Non-pigmented ciliary epithelial cell (primary cell): ENCODE measurements at places on chromosomes 11 and 22.

- DNase-seq: no peak
Measured at GRCh38 chr11:76627606-76628005, 42.9 kb downstream of the LRRC32 start.

- peak; percentile 78 for DNase-seq
Measured at GRCh38 chr11:10659339-10660216, 34.0 kb downstream of the IRAG1 start.

DNA sequence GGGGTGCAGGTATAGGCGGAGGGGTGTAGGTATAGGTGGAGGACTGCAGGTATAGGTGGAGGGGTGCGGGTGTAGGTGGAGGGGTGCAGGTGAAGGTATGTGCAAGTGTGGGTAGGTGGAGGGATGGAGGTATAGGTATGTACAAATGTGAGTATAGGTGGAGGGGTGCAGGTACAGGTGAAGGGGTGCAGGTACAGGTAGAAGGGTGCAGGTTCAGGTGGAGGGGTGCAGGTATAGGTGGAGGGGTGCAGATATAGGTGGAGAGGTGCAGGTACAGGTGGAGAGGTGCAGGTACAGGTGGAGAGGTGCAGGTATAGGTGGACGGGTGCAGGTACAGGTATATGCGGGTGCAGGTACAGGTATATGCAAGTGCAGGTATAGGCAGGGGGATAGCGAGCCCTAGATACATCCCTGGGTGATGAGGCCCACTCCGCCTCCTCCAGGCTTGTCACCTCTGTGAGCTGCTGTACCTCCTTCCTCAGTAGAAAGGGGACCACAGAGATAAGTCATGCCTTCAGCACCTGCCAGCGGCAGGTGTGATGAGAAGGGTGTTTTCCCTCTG, 17.2 kb downstream of the LINC01488 start:
- no peak for DNase-seq

DNA sequence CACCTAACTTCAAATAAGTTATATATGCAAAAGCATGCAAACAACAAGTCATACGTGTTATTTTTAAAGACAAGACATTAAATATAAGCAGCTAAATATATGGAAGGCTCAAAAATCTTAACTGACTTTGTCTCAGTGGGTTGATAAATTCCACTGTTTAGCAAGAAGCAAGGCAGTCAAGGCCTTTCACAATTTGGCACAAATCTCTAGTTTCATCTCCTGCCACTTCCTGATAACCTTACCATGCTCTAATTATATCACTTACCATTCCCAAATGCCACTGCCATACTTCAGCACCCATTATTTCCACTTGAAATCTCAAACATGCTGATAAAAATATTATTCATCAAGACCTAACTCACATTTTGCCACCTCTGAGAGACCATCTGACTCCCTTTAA, 24.8 kb downstream of the DCUN1D5 start:
- no peak for DNase-seq

GRCh38 chr11:112321501-112322172, 61.0 kb upstream of the PLET1 start:
- peak; percentile 48 for DNase-seq

- no peak for DNase-seq
Measured at GRCh38 chr11:2990617-2991451, 1.3 kb downstream of the NAP1L4 start.

GRCh38 chr11:134033696-134034491, 35.0 kb upstream of the JAM3 start:
- DNase-seq: peak; percentile 55

GRCh38 chr11:13143486-13144297, 133.9 kb upstream of the BMAL1 start:
- DNase-seq: no peak

DNA sequence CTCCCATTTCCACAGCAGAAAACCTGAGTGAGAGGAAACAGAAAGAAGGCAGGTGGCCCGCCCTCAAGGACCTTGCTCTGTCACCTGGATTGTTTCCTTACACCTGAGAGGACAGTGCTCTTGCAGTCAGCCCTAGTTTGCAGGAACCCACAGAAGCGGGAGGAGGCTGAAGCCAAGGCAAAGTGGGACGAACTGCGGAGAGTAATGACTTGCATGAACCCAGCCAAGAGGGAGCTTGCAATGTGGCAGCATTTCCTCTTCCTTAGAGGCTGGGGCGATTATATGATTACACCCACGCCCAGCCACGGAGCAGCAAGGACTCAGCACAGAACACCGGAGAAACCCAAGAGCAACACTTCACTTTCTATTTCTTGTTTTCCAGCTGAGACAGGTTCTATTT, 102.6 kb downstream of the SPON1 start:
- DNase-seq: no peak

DNA sequence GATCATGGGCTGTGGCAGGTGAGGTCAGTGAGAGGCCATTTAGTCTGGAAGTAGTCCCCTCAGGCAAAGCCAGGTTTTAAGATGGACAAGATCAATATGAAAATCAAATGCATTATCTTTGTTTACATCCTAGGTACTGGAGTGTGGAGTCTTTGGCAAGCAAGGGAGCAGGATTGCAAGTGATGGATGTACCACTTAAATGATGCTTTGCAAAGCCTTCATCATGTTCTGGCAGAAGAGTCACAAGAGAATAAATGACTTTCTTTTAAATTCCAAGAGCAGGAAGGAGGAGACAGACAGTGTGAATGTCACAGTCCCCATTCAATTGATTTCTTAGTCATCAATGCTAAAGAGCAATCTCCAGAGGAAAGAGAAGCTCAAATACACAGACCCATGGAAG, 908.3 kb downstream of the FAM181B start:
- DNase-seq: no peak
